ENCODE measurements at places on chromosomes 16 and 17. TPM values are rescaled to one million over a fixed set of nuclear protein-coding genes. Genes with fewer than 3 reads are reported as not detected.

DNA sequence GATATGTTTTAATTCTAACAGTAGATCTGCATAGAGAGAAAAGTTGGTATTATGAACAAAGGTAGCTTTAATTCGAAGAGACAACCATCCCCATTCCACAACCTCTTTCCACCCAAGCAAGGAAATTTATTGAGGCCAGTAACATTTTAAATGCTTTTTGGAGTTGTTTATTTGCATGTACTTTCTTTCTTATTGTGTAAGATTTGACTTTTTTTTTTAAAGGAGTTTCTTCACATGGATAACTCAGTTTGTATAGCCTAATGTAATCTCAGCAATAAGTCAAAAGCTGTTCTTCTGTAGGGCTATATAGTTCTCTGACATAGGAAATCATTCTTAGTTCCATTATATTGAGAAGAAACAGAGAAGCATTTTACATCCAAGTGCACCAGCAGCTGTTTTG is 163.3 kb downstream of the PRKCA start:
- no peak for DNase-seq

DNA sequence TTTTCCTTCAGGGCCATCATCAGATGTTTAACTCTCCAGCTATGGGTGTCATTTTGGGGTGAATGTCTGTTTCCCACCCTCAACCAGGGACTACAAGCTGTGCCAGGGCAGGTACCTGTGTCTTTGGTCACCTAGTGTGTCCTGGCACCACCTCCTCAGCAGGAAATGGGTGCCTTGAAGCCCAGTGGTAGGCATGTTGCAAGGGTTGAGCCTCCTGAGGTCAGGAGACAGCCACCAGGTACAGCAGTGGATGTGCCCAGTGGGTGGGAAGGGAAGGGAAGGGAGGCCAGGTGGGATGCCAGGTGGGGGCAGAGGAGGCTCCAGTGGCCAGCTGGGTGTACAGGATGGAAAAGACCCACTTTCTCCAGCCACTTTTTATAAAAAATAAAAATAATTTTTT is 25.5 kb upstream of the ADORA2B start:
- no peak for DNase-seq

DNA sequence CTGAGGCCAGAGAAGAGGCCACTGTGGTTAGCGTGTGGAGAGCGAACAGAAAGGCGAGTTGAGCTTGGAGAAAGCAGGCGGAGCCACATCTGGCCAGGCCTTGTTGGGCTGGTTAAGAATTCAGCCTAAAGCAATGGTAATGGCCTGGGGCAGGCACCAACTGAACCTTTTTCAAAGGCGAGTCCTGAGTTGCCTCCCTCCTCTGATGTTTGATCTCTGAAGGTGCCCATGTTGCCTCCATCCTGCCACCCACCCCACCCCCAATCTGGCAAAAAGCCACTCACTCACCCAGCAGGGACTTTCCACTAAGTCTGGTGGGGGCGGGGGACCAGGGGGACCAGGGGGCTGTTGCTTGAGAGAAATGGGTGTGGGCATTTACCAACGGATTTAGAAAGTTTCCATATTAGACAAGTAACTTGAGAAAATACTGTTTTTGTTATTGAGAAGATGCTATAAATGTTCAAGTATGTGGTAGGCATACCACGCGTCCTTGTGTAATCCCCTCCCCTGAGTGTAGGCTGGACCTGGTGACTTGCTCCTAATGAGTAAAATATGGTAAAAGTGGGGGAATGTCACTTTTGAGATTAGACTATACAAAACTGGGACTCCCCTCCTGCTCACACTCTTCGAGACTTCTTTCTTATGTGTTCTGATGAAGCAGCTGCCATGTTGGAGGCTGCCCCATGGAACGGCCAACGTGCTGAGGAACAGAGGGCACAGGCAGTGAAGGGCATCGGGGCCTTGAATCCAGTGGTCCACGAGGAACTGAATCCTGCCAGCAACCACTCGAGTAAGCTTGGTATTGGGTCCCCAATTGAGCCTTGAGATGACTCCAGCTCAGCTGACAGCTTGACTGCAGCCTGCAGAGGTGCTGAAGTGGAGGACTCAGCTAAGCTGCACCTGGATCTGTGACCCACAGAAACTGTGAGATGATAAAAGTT is 29.9 kb upstream of the TNS4 start:
- DNase-seq: no peak

DNA sequence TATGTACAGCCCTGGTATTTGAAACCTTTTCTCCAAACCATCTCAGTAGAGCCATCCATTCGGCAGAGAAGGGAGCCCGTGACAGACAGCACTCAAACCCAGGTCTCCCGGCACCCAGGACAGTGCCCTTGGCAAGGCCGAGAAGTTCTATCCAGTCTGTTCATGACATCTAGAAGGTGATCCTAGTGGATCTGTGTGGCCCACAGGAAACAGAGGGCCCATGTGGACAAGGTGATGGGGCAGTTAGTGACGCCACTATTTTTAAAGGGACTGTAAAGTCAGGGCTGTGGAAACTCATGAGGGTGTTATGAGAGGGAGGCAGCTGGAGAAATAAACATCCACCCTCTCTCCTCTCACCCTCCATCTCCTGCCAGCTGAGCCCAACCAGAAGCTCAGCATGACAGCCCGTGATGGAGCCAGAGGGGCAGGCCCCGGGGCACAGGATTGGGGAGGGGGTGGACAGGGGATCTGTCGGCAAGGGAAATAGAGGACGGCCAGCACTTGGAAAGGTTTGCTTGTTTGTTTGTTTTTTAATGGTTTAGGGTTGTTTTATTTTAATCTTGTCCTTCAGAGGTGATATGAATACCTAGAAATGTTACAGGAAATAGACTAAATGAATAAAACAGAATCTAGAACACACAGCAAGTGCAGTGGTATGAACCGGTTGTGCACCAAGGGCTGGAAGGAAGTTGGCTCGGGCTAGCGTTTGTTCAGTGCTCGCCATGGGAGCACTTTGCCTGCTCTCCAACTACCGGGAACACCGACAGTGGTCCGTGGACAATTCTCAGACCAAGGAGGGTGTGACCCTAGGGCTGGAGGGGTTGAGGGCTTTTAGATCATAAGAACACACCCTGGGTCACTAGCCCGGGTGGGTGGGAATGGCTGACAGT is 17.1 kb downstream of the MYLK3 start:
- DNase-seq: no peak

DNA sequence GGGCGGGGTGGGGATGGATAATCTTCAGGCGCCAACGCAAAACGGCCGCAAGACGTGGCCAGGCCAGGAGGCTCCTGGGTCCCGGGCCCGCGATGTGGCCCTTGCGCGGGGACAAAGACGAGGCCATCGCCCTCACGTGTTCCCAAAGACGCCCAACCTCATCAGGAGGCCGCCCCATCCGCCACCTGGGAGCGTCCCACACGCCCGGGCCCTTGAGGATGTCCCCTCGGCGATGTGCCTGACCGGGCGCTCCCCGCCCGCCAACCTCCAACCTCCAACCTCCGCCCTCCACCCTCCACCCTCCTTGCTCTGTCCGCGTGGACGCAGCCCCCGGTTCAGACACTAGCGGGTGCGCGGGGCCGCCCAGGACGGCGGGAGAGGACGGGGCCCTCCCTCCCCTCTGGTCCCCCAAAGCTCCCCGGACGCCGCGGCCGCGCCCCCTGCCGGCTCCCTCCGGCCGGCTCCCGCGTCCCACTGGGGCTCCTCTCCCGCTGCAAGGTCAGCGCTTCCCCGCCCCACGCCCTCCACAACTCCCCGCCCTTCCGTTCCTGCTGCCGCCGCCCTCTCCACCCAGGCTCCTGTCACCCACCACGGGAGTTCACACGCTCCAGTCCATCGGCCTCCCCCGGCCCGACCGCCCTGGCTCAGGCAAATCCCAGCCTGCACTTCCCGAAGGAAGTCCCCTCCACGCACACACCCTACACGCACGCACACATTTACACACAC is 250.8 kb upstream of the RPL38 start:
- DNase-seq: peak; percentile 18

DNA sequence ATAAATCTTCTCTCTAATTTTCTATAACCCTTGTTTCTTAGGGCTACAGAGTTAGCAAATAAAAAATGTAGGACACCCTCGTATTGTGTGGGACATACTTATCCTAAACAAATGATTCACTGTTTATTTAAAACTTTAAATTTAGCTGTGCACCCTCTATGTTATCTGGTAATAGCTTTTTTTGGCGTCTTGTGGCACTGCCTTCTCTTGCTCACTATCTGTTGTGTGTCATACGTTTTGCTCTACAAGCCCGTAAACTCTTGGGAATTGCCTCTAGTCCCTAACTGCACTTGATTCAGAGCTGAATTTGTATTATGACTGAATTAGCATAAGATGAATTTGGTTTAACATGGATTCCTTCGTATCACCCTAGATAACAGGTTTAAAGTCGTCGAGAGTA is 144.3 kb upstream of the MYOCD start:
- no peak for DNase-seq

- DNase-seq: no peak
Measured at GRCh38 chr17:60959696-60960095, 282.0 kb downstream of the BCAS3 start.

DNA sequence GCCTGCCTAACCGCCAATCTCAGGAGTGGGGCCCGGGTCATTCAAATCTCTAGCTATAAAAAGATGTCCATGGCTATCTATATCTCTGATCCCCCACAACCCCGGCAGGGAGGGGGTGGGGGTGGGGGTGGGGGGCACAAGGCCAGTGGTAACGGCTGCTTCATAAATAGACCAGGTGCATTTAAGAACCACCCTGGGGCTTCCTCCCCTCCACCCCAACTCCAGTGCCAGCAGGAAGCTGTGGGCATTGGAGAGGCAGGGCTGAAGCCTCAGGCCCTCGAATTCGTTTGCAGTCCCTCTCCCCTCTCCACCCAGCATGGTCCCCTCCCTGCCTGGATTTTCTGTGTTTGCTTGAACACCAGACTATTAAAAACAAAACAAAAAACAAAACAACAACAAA is 56.0 kb downstream of the RAP1GAP2 start:
- no peak for DNase-seq

DNA sequence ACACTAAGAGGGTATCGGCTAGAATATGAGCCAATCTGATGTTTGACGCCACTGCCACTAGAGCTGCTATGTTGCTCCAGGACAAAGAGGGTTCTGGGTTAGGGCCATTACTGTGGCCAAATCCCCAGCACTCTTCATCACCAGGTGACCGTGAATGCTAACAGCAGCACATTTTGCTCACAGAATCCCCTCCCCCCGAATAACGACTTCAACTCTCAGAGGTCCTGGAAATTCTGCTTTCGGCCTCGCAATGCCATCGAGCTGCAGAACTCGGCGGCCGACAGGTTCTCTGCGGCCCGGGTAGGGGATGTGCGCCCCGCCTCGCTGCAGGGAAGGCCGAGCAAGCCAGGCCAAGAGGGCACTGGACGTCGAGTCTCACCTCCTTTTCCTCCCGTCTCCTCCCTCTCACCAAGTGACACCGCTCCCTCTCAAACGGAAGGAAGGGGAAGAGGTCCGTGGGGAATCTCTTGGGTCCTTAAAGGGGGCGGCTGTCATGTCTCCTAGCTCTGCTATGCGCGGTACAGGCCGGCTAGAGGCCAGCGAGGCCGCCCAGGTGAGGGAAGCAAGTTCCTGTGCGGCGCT is 31.9 kb downstream of the CDK5R1 start:
- peak; percentile 85 for DNase-seq

DNA sequence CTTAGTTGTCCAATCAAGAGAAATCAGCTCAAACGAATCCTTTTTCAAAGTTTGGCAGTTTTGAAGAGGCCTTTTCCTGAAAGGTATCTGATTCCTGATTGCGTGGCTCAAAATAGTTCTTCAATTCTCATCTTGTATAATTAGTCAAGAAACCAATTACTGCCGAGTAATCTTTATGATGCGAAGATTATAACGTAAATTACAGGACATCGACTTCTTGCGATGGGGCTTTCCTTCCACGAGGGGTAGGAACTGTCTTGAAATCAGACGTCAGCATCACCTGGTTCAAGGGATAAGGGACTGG is 644 bp upstream of the ARL2BP start:
- DNase-seq: no peak

DNA sequence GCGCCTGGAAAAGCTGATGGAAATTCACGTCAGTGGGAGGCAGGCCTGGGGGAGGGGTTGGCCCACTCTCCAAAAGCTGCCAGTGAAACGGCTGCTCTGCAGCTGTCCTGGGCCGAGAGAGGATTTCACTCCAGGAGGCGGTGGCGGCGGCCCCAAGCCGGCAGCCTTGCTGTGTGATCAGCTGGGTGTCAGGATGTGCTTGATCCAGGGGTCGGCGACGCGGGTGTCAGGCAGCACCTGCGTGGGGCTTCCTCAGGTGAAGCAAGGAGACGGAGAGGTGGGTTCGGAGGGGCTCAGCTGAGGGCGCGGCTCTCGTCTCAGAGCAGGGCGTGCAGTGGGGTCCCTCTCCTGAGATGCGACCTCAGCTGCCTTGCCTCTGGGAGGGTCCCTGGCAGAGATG is 7.0 kb downstream of the CBFA2T3 start:
- no peak for DNase-seq

DNA sequence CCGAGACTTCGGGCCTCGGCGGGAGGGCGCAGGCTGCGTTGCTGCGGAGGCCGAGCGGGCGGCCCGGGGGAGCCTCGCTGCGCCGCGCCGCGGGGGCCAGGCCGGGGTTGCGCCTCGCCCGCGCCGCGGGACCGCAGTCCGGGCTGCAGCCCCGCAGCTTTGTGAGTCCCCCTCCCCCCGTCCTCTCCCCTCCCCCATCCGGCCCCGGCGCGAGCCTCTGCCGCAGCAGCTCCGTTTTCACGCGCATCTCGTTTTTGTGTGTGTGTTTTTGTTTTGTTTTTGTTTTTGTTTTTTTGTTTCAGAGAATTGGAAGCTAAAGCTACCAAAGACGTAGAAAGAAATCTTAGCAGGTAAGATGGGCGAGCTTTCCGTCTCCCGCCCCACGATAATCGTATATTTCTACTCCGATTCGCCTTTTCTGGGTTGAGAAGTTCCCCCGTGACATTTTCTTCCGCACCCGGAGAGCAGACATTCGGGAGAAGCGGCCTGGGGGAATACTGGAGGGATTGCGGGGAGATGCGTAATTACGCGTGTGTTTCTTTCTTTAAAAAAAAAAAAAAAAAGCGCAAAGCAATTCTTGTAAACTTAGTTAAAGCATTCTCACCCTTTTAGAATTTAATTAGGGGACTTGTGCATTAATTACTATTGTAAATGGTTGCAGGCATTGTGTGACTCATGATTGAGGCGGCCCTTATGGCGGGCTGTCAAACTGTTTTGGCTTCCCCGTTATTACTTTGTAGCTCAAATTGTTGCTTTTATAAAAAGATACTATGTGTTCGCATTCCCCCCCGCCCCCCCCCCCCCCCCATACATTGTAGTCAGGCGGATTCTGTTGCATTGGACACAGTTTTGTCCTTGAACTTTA is 732 bp downstream of the TNRC6A start:
- DNase-seq: no peak

- no peak for DNase-seq
Measured at GRCh38 chr16:52005551-52005950, 541.4 kb downstream of the TOX3 start.

The RCVRN gene
- total RNA-seq: 0.33 TPM

The MYH8 gene
- total RNA-seq: 2.3 TPM

The METTL22 gene
- 14.2 TPM for total RNA-seq

The SLC38A8 gene
- 1.4 TPM for total RNA-seq

The CDH8 gene
- 70.7 TPM for total RNA-seq

The SPHK1 gene
- total RNA-seq: 14.5 TPM

The SYCE1L gene
- 14.4 TPM for total RNA-seq

The CCL7 gene
- not detected for total RNA-seq

The CLEC18A gene
- total RNA-seq: 1.1 TPM

The BEAN1 gene
- 5.7 TPM for total RNA-seq

The CCDC154 gene
- 2.2 TPM for total RNA-seq
